ENCODE measurements at places on chromosomes 11 and 22.

- H3K4me1 ChIP-seq = no peaks in the 10 kb centered on the region
- H3K36me3 ChIP-seq = no peaks in the 10 kb centered on the region
- no peak for DNase-seq
- no peaks in the 10 kb centered on the region for H3K27me3 ChIP-seq
- no peak within 1 kb of the TSS for H3K27ac ChIP-seq
- no peak within 1 kb of the TSS for H3K4me3 ChIP-seq
These were observed at the start of gene MYO18B for GRCh38 chr22:25741692-25742626. MYO18B (plus strand) TSS chr22:25742188; CDS start chr22:25761093, 18,905 bp downstream.

DNA sequence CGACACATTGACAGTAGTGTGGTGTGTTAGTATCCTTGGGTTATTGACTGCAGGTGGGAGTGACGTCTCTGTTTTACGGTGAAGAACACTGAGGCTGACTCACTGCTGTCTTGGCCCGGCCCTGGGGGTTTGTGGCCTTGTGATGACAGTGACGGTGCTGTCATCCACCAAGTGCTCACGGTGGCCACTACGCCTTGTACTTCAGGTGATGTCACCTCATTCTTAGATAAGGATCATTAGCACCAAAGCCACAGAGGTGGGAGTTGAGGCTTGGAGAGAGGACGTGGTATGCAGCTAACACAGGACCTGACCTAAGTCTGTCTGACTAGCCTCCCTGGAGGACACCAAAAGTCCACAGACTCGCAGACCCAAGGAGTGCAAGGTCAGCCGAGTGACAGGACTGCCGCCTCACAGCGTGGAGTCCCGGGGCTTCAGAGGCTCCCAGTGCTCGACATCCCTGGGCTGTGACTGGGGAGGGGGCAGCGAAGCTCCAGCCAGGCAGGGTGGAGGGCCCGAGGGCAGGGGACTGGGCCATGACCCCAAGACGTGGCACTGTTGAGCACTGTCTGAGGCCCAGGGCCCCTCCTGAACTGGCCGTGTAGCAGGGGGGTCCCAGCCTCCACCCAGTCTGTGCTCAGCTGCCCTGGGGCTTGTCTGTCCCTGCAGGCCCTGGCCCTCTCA is 56.5 kb downstream of the NAT10 start:
- DNase-seq = no peak
- H3K36me3 ChIP-seq = no peaks in the 10 kb centered on the region
- H3K4me3 ChIP-seq = no peak overlapping the region
- H3K27ac ChIP-seq = no peak overlapping the region
- H3K27me3 ChIP-seq = no peaks in the 10 kb centered on the region

GRCh38 chr11:7688238-7688826 is 15.0 kb upstream of the CYB5R2 start:
- no peak overlapping the region for H3K4me3 ChIP-seq
- H3K27me3 ChIP-seq = no peaks in the 10 kb centered on the region
- peaks cover 9% of the 10 kb centered on the region for H3K4me1 ChIP-seq
- DNase-seq = peak; percentile 66
- no peak overlapping the region for H3K27ac ChIP-seq
- no peaks in the 10 kb centered on the region for H3K36me3 ChIP-seq

DNA sequence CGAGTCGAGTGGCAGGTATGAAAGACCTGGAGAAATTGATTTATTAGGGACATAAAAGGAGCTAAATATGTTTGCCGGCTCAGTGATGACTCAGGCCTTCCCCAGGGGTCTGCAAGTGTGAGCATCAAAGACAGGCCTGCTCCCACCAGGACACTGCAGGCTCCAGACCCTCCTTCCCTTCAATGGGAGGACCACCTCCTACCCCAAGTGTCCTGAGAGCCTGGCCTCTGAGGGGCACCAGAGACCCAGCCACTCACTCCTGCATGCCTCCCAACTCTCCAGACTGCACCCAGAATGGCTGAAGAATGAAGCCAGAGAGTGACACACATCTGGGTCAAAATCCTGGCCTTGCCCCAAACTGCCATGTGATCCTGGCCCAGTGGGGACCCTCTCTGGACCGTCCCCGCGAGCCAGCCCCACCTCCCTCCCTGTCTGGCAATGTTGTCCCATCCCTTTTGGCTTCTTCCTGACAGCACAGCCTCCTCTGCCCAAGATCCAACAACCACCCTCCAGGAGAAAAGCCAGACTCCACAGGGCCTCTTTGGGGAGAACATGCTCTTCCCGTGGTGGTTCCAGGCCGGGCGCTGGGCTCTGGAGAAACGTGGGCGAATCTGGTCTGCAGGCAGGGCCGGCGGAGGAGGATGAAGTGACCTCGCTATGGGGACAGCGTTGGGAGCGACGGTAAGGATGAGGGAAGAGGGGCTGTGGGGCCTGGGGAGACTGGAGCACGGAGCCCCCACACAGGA is 36.2 kb downstream of the CYTH4 start:
- peaks cover 5% of the 10 kb centered on the region for H3K4me1 ChIP-seq
- peaks cover 5% of the 10 kb centered on the region for H3K27me3 ChIP-seq
- DNase-seq = no peak
- no peak overlapping the region for H3K27ac ChIP-seq

DNA sequence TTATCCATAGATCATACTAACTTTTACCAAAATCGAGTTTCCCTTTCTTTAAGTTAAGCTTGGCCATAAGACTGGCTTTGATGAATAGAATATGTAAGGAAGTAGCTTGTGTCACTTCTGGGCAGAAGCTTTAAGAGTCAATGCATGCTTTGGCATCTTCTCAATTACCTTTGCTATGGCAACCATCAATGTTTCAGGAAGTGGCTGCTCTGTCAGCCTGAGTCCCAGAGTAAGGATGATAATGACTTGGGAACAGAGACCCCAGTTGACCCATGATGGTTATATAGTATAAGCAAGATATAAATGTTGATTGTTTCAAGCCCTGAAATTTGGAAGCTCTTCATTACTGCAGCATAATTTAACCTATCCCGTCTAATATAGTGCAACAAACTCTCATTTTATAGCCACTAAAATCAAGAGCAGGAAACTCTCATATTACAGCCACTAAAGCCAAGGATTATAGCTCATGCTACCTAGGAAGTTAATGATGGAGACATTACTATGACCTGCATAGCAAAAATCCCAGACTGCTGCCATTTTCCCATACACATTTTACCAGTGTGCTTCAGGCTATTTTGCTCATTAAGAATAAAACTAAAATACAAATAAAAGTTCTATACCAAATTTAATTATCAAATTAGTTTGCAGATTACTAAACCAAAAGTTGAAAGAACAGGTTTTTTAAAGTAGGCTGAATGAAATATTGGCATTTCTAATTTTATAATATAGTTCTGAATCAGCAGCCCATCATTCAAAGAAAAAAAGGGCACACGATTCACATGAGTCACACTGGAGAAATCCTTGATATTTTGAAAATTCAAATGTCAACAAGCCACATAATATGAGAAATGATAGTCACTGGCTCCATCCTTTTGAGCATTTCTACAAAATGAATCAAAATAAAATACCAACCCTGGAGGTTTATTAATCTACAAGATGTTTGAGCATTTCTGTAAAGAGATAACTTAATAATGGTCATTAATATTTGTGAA is 23.8 kb downstream of the FSHB start:
- H3K27ac ChIP-seq = no peak overlapping the region
- no peaks in the 10 kb centered on the region for H3K27me3 ChIP-seq
- no peak overlapping the region for H3K4me3 ChIP-seq
- DNase-seq = no peak
- H3K36me3 ChIP-seq = no peaks in the 10 kb centered on the region

DNA sequence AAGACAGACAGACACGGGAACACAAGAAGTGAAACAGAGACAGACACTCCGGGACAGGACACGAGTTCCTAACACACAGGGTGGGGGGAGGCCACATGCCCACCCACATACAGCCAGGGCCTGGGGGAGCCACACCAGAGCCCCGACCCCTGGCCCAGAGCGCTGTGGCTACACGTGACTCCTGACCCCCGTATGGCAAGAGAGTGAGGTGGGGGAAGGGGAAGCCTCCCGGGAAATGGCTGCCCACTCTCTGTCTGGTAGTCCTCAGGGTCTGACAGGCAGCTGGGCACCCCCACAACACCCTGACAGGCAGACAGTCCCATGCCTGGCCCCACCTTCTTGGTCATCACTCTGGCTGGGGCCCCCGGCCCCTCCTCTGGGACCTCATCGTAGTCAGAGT is 38.6 kb upstream of the PDE2A start:
- H3K27ac ChIP-seq = peak overlapping the region; percentile 53
- DNase-seq = no peak
- no peaks in the 10 kb centered on the region for H3K27me3 ChIP-seq

- no peaks in the 10 kb centered on the region for H3K36me3 ChIP-seq
- no peak overlapping the region for H3K27ac ChIP-seq
- no peak for DNase-seq
- H3K4me3 ChIP-seq = no peak overlapping the region
- peaks cover 6% of the 10 kb centered on the region for H3K27me3 ChIP-seq
These were observed 920.1 kb downstream of the BRD1 start for GRCh38 chr22:48907591-48907990.

DNA sequence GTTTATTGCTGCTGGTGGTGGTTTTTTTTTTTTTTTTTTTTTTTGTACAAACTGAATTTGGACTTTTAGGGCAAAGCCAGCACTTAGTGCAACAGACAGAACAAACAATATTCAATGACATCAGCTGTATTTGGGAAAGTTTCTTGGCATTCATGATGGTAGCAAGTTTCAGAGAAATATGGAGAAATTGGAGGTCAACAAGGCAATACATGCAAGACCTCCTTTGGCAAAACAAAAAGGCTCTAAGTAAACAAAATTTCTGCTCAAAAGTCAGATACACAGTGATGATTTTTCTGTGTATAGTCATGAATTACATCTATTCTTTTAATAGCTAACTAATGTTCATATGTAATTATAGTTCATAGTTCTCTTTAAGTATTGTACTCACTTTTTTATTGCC is 612.5 kb upstream of the LUZP2 start:
- H3K27me3 ChIP-seq = no peaks in the 10 kb centered on the region
- H3K36me3 ChIP-seq = no peaks in the 10 kb centered on the region
- no peak for DNase-seq
- H3K27ac ChIP-seq = no peak overlapping the region
- no peak overlapping the region for H3K4me3 ChIP-seq

GRCh38 chr11:56531856-56532255 is 11.2 kb downstream of the OR5M11 start:
- no peak for DNase-seq
- H3K4me3 ChIP-seq = no peak overlapping the region
- no peaks in the 10 kb centered on the region for H3K4me1 ChIP-seq
- H3K27me3 ChIP-seq = no peaks in the 10 kb centered on the region

GRCh38 chr22:24848559-24849168 is 42.7 kb downstream of the SGSM1 start:
- H3K27ac ChIP-seq = no peak overlapping the region
- H3K36me3 ChIP-seq = no peaks in the 10 kb centered on the region
- no peaks in the 10 kb centered on the region for H3K27me3 ChIP-seq

DNA sequence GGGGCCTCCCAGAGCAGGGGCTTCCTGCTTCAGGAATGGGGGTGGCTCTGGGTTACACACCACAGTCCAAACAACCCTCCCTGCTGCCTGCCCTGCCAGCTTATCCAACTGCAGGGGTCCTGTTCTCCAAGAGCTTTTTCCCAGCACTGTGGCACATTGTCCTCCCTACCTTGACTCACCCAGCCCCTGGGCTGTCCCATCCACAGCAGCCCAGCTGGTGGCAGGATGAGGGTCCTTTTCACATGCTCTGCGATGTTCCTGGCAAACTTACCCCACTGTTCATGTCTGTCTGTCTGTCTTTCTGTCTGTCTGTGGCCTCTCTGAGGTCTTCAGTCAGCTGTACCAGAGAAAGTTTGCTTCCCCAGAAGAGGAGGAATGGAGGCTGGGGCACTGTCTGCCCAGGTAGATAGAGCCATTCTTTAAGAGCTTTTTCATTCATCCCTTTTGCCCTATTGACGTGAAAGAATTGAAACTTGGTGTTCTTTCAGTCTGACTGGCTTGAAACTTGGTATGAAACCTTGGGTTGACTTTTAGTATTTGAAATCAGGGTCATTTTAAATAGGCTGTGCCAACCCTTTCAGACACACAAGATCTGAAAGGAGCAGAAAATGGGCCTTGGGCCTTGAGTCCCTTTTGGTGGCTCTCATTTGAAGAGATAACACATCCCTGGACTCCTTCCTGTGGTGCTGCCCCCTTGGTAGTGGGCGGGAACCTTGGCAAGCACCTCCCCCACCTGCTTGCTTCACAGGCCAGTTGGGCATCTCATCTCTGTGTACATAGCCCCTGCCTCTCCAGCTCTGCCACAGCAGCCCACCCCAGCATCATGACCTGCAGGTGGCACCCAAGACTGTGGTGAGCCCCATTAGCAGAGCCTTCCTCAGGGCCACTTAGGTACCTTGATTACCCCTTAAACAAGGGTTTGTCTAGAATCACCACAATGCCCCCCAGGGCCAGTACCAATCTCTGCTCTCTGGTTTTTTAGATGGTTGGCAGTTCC is 74.6 kb upstream of the SUSD2 start:
- no peaks in the 10 kb centered on the region for H3K4me1 ChIP-seq
- no peaks in the 10 kb centered on the region for H3K36me3 ChIP-seq
- H3K4me3 ChIP-seq = no peak overlapping the region
- DNase-seq = no peak
- no peaks in the 10 kb centered on the region for H3K27me3 ChIP-seq

DNA sequence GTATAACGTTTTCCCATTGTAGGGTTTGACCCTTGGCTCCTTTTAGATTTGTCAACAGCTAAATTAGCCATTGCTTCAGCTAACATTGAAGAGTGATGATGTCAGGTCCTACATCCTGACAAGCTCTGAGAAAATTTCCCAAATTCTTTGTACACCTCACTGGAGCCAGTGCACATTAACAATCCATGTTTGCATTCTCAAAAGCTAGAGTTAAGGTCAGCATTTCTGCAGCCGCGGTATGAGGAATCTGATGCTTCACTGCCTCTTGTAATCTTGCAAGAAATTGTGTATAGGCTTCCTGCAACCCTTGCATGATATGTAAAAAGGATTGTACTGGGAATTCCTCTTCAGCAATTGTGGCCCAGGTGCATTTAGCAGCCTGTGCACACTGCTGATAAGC is 33.1 kb upstream of the NCAM1 start:
- H3K36me3 ChIP-seq = no peaks in the 10 kb centered on the region
- H3K4me3 ChIP-seq = no peak overlapping the region
- H3K27me3 ChIP-seq = peaks cover 3% of the 10 kb centered on the region
- H3K4me1 ChIP-seq = peaks cover 6% of the 10 kb centered on the region

GRCh38 chr11:100890789-100891188 is 203.7 kb downstream of the ARHGAP42 start:
- no peak overlapping the region for H3K4me3 ChIP-seq
- no peaks in the 10 kb centered on the region for H3K4me1 ChIP-seq
- no peaks in the 10 kb centered on the region for H3K36me3 ChIP-seq
- H3K27me3 ChIP-seq = no peaks in the 10 kb centered on the region

- no peaks in the 10 kb centered on the region for H3K27me3 ChIP-seq
- H3K27ac ChIP-seq = no peak overlapping the region
- no peaks in the 10 kb centered on the region for H3K4me1 ChIP-seq
- no peak for DNase-seq
These were observed 30.6 kb downstream of the PAX6 start for GRCh38 chr11:31780480-31780971.

- H3K27ac ChIP-seq = no peak overlapping the region
- H3K4me3 ChIP-seq = no peak overlapping the region
- H3K4me1 ChIP-seq = peaks cover 20% of the 10 kb centered on the region
- H3K27me3 ChIP-seq = no peaks in the 10 kb centered on the region
These were observed 16.5 kb downstream of the RNF141 start for GRCh38 chr11:10524471-10524870.

GRCh38 chr11:44916801-44917385 is 33.8 kb downstream of the TP53I11 start:
- H3K4me1 ChIP-seq = no peaks in the 10 kb centered on the region
- H3K27me3 ChIP-seq = no peaks in the 10 kb centered on the region
- H3K27ac ChIP-seq = no peak overlapping the region
- H3K4me3 ChIP-seq = no peak overlapping the region
- no peaks in the 10 kb centered on the region for H3K36me3 ChIP-seq
- DNase-seq = no peak
